Smooth muscle cell of the brain vasculature (primary cell): ENCODE measurements at places on chromosomes 12 and 14.

GRCh38 chr14:96239711-96240141 is 16.3 kb upstream of the BDKRB1 start:
- no peak for DNase-seq

DNA sequence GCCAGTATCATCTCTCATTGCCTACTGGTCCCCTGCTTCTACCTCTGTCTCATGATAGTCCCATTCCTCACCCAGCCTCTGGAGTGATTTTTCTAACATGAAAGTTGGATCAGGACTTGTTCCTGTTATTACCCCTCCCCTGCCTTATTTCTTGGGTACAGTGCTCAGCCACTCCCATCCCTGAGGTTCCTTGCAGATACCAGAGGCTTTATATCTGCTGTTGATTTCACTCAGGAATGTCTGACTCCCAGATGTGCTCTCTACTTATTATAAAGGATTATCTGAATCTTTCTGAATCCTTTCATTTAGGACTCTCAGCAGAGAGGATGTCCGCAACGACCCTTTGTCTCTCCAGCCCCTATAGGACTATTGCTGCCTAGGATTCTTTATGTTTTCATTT is 111.2 kb downstream of the LRRK2 start:
- no peak for DNase-seq

DNA sequence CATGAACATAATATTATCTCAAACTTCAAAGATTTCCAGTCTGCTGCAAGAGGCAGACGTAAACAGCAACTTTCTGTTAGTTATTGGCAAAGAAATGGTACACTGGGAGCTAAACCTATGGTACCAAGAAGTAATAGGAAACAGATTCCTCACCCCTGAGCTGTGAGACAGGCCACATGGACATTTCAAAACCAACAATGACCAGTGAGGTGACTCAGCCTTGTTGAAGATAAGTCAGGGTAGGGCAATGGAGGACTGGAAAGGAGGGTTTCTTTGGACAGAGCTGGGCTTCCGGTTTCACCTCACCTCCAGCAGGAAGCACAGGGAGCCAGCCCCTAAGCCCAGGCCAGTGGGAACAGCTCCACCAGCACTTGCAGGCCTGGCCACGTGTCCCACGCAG is 1320.5 kb downstream of the AACS start:
- no peak for DNase-seq

DNA sequence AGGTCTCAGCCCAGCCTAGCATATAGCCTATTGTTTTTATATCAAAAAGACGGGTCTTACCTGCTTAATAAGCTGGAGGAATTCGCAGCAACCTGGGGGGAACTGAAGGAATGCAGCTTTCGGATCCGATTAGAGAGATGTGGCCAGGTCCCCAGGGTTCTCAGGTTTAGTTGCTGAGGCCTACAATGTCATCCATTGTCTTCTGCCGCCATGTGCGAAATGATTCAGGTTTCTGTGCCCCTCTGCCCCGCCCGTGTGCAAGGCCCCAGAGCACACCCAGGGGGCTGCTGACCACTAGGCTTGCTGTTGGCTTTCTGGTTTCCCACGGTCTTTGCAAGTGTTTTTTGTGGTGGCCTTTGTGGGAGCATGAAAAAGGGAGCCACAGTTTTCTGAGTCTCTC is 154.5 kb upstream of the TBX3 start:
- DNase-seq: no peak

- DNase-seq: no peak
Observed at GRCh38 chr12:85996280-85996679, 122.2 kb downstream of the NTS start.

- peak; percentile 68 for DNase-seq
Observed at GRCh38 chr12:65464930-65465329, 186.4 kb downstream of the MSRB3 start.

GRCh38 chr12:122836027-122836921 is 1.0 kb downstream of the HIP1R start:
- no peak for DNase-seq

DNA sequence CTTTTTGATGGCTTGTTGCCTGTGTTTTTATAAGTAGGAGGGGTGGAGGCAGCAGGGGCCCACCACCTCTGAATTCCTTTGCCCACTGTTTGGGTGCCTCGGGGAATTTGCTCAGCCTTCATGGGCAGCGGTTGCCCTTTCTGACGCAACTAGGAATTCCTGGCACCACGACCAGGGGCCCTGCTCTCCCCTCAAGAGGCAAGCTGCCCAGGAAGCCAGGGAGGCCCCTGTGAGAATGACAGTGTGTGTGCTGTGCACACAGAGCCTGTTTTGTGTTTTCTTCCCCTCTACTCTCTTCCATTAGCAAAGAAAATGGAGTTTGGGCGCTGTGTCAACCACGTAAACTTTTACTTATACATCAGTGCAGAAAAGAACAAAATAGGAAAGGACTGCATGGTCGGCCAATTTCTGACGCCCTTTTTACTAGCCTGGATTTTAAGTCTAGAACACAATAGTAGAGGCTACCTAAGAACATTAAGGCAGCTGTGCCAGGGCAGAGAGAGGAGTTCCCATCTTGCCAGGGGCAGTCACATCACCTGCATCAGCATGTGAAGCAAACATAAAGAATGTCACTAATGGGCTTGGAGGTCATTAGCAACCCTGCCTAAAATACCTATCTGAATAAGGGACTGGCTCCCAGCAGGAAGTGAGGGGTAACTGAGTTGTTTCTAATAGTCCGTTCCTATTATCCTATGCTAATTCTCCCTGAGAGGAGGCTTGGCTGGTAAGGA is 17.9 kb upstream of the PTGR2 start:
- no peak for DNase-seq

DNA sequence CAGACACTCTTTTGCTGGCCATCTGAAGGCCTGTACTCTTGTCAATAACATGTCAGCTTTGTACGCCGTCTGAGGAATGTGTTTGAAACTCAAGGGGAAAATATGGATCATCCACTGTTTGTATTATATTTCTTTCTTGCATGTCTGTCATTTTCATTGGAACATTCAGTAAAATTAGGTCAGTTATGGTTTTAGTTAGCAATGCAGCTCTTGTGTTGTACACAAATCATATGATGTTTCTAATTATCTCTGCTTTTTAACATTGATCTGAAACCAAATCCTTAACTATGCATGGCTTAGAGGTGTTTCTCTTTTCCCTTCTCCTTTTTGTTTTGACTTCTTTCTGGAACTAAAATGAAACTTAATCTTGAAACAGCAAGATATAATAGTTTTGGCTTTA is 333.6 kb upstream of the PRICKLE1 start:
- no peak for DNase-seq

DNA sequence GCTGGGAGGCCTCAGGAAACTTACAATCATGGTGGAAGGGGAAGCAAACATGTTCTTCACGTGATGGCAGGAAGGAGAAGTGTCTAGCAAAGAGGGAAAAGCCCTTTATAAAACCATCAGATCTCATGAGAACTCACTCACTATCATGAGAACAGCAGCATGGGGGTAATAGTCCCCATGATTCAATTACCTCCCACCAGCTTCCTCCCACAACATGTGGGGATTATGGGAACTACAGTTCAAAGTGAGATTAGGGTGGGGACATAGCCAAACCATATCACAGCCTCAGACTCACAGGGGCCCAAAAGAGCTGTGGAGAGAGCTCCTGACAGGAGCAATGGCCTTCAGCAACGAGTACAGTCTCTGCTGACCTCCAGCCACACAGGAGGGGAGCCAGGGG is 151.4 kb downstream of the GXYLT1 start:
- DNase-seq: no peak

- no peak for DNase-seq
Observed at GRCh38 chr12:125657681-125658080, 592.4 kb downstream of the AACS start.

GRCh38 chr14:20811986-20812975 is 9.6 kb upstream of the RNASE1 start:
- no peak for DNase-seq

GRCh38 chr14:102087762-102088011 is 843 bp upstream of the HSP90AA1 start:
- DNase-seq: no peak

DNA sequence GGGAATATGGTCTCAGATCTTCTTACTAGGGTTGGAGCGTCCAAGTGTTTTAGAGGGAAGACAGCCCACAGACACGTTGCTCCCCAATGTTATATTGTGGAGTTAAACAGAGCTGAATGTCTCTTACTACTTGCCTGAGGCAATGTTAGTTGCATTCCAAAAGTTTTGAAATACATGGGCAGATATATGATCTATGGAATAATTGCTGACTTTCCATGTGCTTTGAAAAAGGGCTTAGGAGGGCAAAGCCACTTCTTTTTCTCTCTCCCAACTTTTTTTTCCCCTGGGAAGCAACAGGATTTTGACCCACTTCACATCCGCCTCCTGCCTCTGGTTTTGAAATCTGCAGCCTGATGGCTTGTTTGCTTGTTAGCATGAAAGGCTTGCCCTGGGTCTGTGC is 33.7 kb upstream of the PAX9 start:
- DNase-seq: no peak

DNA sequence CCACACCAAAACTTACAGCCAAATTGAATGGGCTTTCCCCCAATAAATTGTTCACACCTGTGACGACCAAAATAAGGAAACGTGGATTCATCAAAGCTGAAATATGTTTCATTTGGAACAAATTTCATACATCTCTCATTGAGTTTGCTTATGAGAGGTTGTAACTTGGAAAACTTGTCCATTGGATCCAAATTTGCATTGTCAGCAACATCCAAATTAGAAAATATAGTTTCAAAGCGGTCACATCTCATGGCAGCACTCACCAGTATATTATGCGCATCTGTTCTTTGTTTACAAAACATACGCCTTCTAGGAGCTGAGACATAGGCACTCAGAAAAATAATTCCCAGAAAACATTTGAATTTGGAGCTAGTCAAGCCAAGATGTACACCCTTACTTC is 1028.2 kb upstream of the USP15 start:
- no peak for DNase-seq

DNA sequence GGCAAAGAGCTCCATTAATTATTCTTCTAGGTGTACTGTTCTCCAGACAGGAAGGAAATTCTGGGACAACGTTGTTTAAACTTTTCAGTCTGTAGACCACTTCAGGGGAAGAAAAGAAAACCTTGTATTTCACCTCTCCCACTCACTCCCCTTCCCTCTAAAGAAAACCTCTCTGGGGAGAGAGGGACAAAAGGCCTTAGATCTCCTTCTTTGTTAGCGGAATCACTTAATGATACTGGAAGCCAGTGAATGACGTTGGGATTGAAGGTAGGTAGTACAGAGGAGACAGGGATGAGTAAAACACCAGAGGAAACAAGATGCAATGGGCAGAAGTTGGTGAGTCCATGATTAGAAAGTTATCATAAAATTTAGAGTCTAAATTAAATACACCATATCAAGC is 38.7 kb upstream of the SGPP1 start:
- DNase-seq: no peak

DNA sequence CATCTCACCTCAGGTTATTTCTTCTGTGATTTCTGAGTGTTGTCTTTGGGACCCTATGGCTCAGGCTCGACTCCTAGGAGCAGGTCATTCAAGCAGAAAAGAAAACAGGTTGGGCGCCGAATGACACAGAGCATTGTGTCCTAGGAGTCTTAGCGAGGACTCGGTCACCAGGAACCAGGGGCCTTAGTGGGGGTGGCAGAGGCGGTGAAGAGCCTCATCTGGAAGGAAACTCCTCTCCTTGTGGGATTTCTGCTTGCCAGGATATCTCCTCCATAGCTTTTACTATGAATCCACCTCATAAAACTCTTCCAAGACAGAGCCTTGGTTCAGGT is 630 bp downstream of the PLEKHH1 start:
- DNase-seq: no peak

GRCh38 chr12:69913526-69913925 is 88.5 kb downstream of the MYRFL start:
- no peak for DNase-seq

DNA sequence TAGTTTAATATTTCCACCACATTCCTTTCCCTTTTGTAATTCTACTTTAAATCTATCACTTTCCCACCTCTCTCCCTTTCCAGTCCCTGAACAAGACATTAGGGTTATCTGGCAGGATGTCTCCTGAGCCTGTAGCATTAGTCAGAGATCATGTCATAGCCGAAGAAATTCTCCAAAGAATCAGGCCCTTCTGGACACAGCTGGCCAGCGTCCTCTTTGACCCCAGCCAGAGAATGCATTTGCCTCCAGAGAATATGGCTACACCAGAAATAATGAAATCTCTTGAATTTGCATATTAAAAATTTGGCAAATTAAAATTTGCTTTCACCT is 56.7 kb downstream of the NTF3 start:
- DNase-seq: no peak

- no peak for DNase-seq
Observed at GRCh38 chr14:35480119-35480769, 53.7 kb upstream of the INSM2 start.

DNA sequence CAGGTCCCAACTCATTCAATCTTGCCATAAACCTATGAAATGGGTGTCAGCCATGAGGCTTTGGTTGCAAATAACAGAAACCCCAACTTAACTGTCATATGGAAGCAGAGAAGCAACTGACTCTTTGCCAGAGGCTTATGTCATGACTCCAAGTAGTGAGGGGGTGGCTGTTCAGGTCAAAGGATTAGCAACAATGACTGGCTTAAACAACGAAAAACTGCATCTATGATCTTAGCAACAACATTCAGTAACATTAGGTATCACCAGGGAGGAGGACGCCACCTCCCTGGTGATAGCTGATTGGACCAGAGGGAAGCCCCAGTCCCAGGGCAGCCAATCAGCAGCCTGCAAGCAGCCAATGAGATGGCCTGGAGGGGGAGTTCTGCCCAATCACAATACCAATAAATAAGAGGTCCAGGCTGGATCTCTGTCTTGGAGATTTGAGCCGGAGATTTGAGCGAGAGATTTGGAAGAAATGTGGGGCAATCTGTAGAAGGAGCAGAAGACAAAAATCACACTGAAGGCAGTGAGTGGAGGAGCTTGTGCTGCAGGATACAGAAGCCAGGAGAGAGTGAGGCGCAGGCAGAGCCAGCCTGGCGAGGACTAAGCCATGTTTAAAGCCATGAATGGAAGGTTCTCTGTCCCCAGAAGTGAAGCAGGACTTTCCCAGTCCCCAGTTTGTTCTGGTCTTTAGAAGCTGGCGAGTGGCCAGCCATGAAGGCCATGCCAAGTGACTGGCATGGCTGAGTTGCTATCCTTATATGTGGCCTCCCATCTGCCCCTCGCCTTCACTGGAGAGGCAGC is 93.3 kb downstream of the CALM1 start:
- DNase-seq: no peak

DNA sequence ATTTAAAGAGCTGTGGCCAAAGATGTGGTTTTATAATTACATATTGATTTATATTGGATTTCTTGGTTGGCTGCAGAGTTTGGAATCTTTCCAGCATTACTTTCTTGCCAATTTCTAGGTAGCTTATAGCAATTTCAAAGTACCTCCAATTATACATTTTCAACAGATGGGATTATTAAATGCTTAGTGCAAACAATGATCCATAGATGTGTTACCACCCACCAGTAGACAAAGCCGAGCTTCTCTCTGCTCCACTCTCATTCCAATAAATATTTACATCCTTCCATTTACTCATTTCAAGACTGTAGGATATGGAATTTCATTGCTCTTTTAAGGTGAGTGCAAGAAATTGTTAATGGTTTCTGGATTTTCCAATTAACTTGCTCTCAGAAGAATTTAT is 21.6 kb upstream of the TMCC3 start:
- DNase-seq: no peak

- DNase-seq: peak; percentile 54
Observed at GRCh38 chr12:64088431-64089349, 133.4 kb downstream of the KICS2 start.
